Stimulated activated CD8-positive, alpha-beta memory T cell treated with anti-CD3 and anti-CD28 coated beads, Interleukin-2, amount 100 ng/mL, for 48 hours (primary cell): ENCODE measurements at places on chromosomes 1 and 21.

GRCh38 chr1:58318157-58319005 is 228.1 kb downstream of the OMA1 start:
- DNase-seq: no peak

DNA sequence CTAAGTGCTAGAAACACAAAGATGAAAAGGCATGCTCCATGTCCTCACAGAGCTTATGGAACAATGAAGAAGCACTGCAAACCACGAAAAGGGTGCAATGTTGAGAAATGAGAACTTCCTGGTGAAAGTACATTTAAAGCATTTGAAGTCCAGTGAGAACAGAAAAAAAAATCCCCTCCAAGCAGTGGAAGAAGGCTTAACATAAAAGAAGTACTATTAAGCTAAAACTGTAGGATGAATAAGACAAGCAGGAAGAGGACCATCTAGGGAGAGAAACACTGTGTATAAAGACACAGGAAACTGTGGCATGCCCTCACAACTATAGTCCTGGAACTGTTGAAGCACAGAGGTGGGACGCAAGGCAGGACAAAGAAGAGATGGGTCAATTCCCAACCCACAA is 10.0 kb downstream of the TP53BP2 start:
- no peak for DNase-seq

DNA sequence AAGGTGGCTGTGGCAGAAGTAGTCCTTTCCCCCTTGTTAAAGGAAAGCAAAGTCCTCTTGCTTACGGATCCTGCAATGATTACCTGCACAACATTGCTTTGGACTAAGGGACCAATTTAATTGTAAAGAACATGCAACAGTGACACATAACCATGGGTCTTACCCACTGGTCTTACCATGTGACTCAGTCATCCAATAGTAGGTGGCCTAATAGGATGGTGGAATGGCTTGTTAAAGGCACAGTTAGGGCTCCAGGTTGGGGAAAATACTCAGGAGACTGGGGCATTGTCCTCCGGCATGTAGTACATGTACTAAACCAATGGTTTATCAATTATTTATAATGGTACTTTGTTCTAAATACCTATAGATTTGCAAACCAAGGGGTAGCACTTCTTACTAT is 2.1 kb upstream of the YIPF1 start:
- no peak for DNase-seq

GRCh38 chr1:43760745-43761317 is 53.5 kb downstream of the ST3GAL3 start:
- DNase-seq: no peak

DNA sequence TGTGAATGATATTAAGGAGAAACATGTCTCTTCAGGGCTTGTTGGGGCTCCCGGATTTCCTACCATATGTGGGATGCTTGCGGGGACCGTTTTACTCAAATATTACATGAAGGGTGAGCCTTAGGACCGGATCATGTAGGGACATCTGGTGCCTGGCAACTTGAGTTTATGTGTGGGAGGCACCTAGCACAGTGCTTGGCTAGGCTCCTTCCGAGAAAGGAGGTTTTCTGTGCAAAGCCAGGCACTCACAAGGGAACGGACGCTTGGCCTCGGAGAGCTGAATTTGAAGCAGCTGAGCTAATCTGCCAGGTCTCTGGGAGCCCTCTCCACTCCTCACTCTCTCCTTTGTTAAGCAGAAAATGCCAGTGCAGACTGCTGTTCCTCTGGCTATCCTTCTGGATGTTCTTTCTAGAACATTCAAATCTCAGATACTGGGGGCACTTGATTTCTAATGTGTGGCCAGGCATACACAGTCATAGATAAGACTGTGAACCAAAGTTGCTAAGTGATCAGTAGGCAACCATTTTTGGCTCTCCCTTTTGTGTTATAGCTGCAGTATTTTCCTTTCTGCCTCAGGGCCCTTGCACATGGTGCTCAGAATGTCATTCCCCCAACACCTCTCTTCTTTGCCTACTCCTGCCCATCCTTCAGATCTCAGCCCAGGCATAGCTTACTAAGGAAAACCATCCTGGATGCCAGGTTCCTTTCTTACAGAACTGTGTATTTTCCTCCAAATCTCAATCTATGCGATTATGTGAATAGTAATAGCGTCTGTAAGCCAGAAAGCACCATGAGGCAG is 216.6 kb upstream of the CSF3R start:
- no peak for DNase-seq

DNA sequence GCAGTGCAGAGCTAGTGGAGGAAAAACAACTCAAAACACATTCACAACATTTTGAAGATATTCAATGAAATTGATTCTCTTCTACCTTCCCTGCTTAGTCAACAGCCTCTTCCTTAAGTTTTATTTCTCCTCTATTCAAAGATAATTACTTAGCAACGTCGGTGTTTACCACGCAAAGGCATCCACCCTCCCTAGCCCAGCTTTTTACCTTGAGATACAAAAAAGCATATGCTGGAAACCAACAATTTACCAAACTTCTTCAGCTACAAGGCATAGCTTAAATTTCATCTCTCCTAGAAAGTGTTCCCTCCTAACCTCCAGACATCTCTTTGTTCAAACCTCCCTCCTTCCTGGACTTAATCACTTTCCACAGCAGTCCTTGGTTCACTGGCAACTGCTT is 102.8 kb upstream of the SOD1 start:
- no peak for DNase-seq

DNA sequence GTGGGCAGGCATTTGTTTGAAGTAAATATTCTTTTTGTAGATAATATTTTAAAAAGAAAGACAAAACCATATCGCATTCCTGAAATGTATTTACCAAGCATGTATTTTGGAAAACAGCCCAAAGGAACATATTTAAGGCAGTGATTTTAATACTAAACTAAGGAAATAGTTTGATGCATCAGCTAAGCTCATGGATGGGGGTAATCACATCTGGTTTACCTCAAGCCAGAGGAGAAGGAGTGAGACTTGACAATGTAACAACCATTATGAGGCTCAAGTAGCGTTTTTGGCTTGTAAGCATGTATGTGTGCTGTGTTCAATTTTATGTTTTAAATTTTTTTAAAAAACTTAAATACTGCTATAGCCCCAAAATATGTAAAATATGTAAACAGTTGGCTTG is 390.5 kb downstream of the DISC1 start:
- no peak for DNase-seq

- peak; percentile 28 for DNase-seq
Observed at GRCh38 chr1:15027515-15027986, 126.0 kb upstream of the TMEM51 start.

GRCh38 chr21:41749286-41749685 is 17.6 kb downstream of the RIPK4 start:
- DNase-seq: no peak

DNA sequence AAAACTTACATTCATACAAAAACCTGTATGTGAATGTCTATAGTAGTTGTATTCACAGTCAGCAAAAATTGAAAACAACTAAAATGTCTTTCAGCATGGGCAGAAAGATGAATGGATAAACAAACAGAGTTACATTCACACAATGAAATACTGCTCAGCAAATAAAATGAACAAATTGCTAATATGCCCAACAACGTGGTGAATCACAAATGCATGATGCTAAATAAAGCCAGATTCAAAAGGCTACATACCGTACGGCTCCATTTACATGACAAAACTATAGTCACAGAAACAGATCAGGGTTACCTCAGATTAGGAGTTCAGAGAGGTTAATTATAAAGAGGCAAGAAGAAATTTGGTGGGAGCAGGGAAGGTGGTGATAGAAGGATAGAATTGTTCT is 100.7 kb upstream of the KCTD3 start:
- DNase-seq: no peak

DNA sequence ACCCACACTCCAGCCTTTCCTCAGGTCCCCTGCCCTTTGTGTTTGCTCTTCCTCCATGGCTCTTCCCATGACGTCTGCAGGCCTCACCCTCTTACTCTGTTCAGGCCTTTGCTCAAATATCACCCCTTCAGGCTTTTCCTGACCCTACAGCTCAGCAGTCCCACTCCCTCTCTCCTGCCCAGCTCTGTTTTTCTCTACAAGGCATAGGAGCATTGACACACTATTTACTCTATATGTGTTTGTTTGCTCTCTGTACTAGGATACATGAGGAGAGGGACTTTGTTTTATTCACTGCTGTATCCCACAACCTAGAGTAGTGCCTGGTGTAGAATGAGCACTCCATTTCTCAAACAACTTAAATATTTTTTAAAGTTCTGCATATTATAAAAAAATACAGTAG is 107.4 kb upstream of the COA6 start:
- no peak for DNase-seq

DNA sequence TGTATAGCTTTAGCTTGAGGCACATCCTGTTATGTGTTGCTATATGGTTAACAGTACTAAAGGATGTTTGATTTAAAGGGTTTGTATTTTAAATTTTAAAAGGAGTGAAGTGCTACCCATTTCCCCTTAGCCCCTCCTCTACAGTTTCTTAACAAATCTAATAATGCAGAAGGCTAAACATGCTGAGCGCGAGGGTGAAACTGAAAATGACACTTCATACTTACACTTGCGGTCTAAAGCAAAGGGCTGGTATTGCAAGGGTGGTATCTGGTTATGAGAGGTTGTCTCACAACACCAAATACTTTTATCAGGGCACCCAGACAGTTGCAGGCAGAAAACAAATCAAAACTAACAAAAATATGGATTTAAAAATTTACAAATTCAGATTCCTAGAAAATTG is 172.3 kb downstream of the SIPA1L2 start:
- no peak for DNase-seq

GRCh38 chr1:147851149-147851548 is 51.4 kb upstream of the GJA8 start:
- no peak for DNase-seq

- no peak for DNase-seq
Observed at GRCh38 chr1:13774121-13774520, 74.1 kb downstream of the PRDM2 start.

DNA sequence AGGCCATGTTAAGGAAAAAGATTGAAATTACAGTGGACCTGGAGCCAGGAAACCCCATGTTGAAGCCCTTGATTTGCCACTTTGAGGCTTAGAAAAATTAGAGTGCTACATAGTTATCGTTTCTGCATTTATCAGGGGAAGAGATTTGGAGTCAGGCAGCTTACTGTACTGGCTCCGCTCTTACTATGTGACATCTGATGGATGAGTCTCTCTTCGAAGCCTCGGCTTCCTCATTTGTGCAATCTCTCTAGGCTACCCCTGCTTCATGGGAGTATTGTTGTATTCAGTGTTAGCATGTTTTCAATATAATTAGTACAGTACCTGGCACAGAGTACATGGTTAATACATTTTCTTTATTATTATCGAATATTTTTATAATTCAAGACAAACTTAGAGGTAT is 480.4 kb upstream of the USP24 start:
- no peak for DNase-seq

DNA sequence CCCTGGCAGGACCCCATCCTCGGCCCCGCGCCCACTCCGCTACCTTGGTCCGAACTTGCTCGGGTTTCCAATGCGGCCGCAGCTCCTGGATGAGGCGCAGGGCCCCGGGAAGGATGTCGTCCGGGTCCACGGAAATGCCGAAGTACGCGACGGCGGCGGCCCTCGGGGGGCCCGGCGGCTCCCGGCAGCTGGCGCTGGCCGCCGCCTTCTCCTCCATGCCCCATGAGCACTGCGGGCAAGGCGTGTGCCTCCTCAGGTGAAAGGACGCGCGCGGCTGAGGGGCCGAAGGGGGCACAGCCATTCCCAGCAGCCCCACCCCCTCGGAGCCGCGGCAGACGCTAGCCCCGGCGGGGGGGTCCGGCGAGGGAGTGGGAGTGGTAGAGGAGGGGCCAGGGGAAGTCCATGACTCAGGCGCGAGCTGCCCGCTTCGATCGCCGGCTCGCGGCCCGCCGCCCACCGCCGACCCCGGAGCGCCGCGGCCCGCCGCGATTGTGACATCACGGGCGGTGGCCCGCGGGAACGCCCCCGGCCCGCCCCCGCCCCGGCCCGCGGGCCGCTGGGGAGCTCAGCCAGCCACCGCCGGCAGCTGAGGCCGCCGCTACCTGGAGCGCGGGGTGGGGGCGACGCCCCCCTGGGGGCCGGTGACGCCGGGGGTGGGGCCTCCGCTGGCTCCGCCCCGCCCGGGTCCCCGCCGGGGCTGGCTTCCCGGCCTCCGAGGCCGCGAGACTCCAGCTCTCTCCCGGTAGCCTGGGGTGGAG is at the start of gene ETNK2:
ETNK2 (minus strand) TSS at position 493 of the 758 bp plus-strand sequence; CDS start at position 301, 192 bp downstream.
- peak; percentile 27 for DNase-seq

DNA sequence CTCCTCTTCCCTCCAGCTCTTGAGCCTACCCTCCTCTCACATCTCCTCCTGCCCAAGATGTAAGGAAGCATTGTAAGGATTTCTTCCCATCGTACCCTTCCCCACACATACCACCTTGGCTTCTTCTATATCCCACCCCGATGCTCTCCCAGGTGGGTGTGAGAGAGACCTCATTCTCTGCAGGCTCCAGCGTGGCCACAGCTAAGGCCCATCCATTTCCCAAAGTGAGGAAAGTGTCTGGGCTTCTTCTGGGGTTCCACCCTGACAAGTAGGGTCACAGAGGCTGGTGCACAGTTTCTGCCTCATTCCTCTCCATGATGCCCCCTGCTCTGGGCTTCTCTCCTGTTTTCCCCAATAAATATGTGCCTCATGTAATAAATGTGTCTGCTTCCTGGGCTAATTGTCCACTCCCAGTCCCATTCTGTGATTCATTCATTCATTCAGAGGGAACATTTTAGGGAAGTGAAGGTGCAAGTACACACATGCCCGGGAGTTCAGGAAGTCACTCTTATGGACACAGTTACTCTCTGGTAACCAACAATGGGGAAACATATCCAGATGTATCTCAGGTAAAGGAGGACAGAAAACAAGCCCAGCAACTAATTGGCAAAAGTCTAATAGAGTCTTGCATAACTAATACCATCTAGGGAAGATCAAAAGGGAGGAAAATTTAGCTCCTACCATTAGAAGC is 1.9 kb downstream of the SPRR4 start:
- DNase-seq: no peak

- no peak for DNase-seq
Observed at GRCh38 chr1:79711001-79711431, 704.5 kb upstream of the ADGRL4 start.

DNA sequence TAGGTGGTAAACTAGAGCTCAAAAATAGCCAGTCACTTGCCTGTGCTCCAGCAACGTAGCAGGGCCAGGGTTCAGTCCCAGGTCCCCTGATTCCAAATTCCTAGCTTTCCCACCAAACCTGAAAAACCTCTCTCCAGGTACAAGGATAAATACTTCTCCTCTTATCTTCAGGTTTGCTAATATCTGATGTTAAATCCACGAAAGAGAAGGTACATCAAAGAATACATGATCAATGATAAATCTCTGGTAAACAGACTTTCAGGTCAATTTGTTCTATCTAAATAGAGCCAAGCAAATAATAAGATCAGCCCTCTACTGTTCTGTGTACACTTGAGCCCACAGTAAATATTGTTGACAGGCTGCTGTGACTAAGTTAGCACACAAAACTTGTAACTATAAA is 52.1 kb upstream of the AKT3 start:
- DNase-seq: no peak

GRCh38 chr1:209344156-209344555 is 239.4 kb upstream of the CAMK1G start:
- no peak for DNase-seq

GRCh38 chr1:22711071-22711470 is 432 bp downstream of the EPHB2 start:
- no peak for DNase-seq

- DNase-seq: no peak
Observed at GRCh38 chr1:209844695-209845407, 17.1 kb downstream of the UTP25 start.

GRCh38 chr1:70818401-70818800 is 229.2 kb downstream of the PTGER3 start:
- no peak for DNase-seq

- DNase-seq: no peak
Observed at GRCh38 chr21:38166173-38166535, 90.6 kb upstream of the KCNJ15 start.

GRCh38 chr1:24683713-24684162 is 40.6 kb downstream of the SRRM1 start:
- DNase-seq: no peak

- DNase-seq: peak; percentile 55
Observed at GRCh38 chr1:15046487-15047165, 106.9 kb upstream of the TMEM51 start.
